ENCODE measurements at places on chromosomes 5 and 9.

GRCh38 chr9:117394655-117395054 is 20.2 kb downstream of the ASTN2 start:
- no peak for DNase-seq

- no peak for DNase-seq
Measured at GRCh38 chr9:15244001-15244441, 63.0 kb downstream of the TTC39B start.

DNA sequence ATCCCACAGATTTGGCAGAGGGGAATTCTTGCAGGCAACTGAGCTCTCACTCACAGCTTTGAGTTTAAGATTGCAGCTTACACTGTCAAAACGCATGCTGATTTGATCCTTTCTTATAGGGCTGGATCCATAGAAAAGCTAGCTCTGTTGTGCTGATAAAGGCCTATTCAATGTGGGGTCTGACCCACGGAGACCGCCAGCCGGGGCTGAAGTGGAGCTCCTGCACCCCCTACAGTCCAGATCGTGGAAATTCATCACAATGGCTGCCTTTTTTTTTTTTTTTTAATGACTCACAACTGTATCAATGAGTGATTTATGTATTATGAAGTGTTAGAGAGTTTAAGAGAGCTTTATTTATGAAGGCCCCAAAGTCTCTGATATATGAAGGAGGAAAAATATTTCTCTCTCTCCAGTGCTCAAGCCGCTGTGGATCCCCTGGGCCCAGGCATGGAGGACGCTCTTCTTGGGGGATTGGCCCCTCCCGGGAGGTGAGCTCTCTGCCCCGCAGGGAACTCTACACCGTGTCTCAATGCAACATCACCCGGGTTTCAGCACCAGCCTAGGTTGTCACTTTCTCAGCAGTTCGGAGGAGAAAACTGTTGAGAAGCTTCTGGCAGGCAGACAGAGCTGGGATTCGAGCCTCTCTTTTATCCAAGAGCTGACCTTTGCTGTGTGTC is 700.2 kb downstream of the IRX1 start:
- DNase-seq: no peak

DNA sequence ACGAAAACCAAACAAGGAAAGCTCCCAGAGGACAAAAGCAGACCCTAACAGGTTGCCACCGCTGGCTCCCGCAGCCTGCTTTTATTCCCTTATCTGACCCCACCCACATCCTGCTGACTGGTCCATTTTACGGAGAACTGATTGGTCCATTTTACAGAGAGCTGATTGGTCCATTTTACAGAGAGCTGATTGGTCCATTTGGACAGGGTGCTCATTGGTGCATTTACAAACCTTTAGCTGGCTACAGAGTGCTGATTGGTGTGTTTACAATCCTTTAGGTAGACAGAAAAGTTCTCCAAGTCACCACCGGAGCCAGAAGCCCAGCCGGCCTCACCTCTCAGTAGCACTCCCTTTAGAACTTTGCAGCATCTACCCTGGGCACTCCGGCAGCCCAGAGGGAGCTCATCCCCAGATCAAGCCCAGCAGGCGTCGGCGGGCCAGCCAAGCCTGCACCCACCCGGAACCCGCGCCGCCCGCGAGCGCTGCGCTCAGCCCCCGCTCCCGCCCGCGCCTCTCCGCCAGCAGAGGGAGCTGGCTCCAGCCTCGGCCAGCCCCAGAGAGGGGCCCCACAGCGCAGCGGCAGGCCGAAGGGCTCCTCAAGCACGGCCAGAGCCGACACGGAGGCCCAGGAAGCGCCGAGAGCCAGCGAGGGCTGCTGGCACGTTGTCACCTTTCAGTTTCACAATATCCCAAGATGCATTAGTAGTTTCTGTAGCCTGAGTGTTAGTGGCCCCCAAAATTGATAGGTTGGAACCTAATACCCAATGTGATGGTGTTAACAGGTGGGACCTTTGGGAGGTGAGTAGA is 35.3 kb upstream of the CLPTM1L start:
- peak; percentile 30 for DNase-seq

GRCh38 chr5:33362915-33363314 is 77.8 kb upstream of the TARS1 start:
- DNase-seq: no peak

GRCh38 chr5:160398806-160399205 is 1.0 kb downstream of the FAM200C start:
- no peak for DNase-seq

DNA sequence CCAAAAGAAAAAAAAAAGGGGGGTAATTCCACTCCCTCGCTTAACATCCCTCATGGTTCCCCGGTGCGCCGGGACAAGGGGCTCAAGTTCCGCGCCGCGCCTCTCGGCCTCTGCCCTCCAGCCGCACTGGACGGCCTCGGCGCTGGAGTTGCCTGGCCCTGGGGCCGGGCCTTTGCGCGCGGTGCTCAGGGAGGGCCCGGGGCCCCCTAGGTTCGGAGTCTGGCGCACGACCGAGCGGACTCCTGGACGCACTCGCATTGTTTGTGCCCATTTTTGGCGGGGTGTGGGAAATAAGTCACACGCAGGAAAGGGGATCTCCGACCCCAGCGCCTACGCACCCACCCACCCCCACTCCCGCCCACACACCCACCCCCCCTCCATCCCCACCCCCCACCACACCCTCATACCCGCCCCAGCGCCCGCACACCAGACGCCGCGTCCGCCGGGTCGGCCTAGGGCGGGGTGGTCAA is 381 bp downstream of the MED22 start:
- no peak for DNase-seq

DNA sequence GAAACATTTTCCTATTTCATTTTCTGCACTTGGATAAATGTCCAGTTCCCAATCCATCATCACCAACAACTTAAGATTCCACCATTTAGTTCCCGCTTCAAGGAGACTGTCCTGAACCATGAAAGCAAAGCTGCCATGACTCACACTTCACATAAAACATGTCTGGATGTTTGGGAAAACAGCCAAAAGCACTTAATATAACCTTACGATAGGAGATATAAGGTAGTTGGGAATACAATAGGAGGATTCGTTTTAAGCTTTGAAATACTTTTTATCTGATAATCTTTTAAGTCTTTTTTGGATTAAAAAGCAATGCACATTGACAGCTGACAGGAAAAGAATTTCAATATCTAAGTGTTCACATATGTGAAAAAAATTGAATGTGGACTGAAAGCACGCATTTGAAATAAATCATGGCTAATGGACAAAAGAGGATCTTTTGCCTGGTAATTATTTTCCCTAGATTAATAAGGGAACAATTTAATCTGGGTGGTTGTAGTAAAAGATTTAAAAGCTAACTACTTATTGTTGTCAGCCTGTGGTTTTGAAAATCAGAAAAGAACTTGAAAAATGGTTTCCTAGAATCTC is 17.3 kb upstream of the TGFBI start:
- DNase-seq: no peak

DNA sequence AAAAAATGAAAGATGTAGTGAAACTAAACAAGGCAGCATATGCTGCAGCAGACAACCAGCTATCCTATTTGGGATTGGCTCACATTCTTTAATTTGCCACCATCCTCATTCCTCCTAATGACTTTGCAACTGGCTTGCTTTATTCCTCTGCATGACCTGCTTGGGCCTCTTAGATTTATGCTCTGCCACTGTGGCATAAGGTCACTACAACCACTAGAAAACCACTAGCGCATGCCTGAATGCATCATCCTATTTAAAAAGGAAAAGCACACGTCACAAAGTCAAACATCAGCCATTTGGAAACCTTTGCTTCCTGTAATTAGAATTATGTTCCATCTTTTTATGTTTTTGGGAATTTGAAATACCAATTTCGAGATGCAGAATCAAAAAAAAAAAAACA is 40.8 kb upstream of the CCDC152 start:
- no peak for DNase-seq

DNA sequence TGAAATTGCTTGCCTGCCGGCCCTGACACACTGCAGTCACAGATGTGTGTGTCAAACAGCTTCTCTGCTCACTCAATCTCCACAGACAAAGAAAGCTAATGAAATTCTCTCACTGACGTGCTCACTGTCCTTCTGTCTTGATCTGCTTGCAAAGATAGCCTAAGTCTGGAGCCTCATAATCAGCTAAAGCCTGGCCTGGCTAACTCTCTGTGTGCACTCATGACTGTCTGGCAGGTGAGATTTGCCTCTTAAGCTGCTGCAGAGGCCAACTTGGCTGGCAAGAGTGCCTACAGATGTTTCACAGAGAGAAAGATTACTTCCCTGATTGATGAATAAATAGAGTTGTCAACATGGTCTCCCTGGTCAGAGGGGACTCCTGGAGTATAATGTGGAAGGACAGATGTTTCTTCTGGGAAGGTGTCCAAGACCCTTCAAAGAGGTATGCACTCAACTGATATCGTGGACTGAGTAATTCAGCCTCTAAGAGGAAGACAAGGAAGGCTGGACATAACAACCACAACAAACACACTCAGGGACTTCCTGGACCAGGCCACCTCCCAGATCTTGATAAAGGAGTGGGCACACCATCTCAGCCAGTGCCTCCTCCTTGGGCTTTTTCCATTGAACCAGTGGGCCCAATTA is 362.0 kb downstream of the SPOCK1 start:
- no peak for DNase-seq

GRCh38 chr5:11854936-11855335 is 49.3 kb downstream of the CTNND2 start:
- no peak for DNase-seq

DNA sequence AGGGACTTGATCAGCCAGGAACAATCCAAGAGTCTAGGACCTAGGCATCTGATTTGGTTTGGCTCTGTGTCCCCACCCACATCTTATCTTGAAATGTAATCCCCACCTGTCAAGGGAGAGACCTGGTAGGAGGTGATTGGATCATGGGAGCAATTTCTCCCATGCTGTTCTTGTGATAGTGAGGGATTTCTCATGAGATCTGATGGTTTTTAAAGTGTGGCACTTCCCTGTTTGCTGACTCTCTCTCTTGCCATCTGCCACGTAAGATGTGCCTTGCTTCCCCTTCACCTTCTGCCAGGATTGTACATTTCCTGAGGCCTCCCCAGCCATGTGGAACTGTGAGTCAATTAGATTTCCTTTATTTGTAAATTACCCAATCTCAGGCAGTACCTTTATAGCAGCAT is 201.7 kb upstream of the ACTBL2 start:
- DNase-seq: no peak

- DNase-seq: no peak
Measured at GRCh38 chr5:163968651-163969050, 463.2 kb downstream of the MAT2B start.

DNA sequence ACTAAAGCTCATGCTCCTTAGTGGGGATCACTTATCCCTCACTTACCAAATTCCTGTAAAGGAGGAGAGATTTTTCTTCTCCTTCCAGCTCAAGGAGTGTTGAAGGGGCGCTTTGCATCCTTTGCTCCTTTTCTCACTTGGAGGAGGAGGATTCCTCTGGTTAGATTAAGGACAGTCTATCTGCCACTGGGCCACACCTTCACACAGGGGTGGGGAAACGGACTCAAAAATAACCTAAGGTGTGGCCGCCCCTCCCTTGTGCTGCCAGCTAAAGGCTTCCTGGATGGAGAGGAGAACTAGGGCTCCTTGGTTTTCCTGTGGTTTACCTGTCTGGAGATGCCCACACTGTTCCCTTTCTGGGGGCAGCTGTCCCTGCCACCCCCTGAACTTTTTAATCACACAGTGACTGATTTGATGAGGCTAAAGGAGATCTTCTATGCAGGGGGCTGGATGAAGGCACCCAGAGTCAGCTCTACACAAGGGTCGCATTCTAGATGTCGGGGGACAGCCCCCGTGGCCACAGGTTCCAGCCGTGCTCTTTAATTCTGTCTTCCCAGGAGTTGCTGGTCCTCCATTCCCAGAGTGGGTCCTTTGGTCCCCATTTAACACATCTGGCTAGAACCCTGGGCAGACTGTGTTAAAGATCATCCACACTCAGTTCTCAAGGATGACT is 14.4 kb downstream of the GLRX start:
- no peak for DNase-seq

GRCh38 chr5:125050926-125051325 is 304.5 kb upstream of the ZNF608 start:
- DNase-seq: no peak

GRCh38 chr5:115096034-115096769 is 73.5 kb downstream of the TRIM36 start:
- DNase-seq: no peak

- DNase-seq: no peak
Measured at GRCh38 chr9:115118879-115119218, 892 bp upstream of the TNC start.

DNA sequence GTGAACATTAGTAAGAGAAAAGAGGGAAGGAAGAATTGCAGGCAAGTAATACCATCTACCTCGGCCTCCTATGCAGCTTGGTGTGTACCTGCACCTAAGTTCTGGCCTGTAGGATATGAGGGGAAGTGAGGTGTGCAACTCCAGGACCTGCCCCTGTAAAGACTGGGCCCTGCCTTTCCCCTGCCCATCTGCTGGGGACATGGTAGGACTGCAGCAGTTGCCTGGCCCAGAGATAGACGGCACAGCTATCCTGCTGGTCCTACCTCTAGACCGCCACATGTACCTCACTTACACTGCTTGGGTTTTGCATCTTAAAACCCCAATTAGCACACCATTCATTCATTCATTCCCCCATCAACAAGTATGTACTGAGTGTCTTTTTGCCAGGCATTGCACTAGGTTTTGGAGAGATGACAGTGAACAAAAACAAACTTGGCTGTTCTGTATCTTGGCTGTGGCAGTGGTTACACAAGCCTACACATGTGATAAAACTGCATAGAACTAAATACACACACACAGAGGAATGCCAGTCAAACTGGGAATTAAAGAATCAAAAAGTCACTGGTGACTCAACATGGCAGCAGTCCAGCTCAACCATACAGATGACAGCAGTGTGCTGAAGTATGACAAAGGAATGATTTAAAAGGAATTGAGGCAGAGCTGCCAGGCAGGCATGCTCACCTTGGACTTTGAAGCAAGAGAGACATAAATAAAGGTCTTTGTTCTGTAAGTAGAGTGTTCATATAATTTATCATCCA is 23.3 kb upstream of the MGAT1 start:
- DNase-seq: no peak

DNA sequence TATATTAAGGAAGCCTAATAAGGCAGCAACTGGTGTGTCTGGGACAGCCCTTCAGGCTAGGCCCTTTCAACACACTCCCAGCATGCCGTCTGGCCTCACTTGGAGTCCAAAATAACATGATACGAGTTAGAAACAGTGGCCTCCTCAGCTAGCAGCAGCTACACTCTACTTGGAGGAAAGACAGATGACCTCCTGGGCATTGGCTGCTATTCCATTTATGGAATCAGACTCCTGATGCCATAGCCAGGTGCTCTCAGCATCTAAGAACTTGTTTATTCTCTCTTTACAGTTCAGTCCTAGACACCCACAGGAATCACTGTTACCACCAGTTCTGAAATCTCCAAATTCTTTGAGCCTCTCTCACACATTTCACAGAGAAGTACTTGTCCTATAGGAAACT is 31.8 kb downstream of the RUSC2 start:
- no peak for DNase-seq

DNA sequence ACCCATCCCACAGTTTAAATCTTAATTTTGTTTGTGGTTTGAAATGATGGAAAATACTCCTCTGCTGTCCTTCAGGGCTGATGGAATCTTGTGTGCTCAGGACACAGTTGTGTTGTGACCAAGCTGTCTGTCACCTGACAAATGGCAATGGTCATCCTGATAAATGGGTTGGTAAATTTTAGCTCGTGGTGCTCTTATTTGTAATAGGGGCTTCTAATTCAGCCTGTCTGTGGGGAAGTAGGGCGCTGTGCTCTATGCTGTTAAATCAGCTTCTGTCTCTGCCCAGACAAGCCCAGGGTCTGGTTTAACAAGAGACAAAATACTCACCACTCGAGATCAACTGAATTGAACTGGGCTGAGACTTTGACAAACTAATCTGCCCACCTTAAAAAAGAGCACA is 4.5 kb downstream of the LRRTM2 start:
- DNase-seq: no peak

Data from activated CD4-positive, alpha-beta T cell treated with anti-CD3 and anti-CD28 coated beads for 24 hours (primary cell).